Kidney epithelial cell (primary cell): ENCODE measurements at places on chromosomes 16 and 17. TPM values are rescaled to one million over a fixed set of nuclear protein-coding genes. Genes with fewer than 3 reads are reported as not detected.

- no peak for DNase-seq
Measured at GRCh38 chr17:15256689-15257088, 8.4 kb downstream of the PMP22 start.

- no peak for DNase-seq
Measured at GRCh38 chr17:39402890-39403605, 1.6 kb upstream of the FBXL20 start.

- DNase-seq: no peak
Measured at GRCh38 chr16:56988948-56989945, at the start of gene NLRC5. Gene NLRC5 (plus strand): TSS chr16:56989557. CDS start chr16:57020713, 31,156 bp downstream.

GRCh38 chr17:2435862-2436261, 35.0 kb upstream of the MNT start:
- DNase-seq: no peak

- no peak for DNase-seq
Measured at GRCh38 chr17:81957691-81958432, 3.1 kb downstream of the NOTUM start.

DNA sequence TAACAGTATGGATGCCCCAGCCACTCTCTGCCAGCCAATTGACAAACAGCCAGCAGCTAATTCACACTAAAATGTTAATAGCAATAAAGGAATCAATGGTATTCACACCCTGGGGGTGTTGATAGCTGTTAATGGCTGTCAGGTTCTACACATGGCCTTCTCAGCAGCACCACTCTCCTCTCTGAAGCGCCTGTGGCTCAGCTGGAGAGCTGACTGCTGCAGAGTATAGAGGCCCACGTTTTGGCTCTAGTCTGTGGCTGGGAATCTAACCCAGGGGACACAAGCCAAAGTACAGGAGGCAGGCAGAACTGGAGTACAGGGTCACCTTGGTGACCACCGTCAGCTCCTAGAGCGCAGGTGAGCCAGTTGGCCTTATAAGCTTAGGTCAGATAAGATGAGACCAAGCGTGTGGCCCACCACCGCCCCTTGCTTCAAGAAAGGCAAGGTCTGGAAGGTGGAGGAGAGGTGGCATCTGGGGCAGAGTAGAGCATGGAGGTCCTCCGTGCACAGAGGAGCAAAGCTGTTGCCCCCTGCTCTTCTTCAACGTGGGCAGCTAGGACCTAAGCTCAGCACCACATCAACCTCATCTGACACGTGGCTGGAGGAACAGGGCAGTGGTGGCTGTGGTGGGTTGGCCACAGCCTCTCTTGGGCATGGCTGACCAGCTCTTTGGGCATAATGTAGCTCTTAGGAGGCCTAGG, 25.4 kb downstream of the CCR7 start:
- DNase-seq: no peak

NPIPB9 gene
- 0.68 and 2.7 TPM in 2 replicates for total RNA-seq
